Small intestine (tissue), 16 donors: ENCODE measurements at places on chromosomes 7 and 10. TPM values are rescaled to one million over a fixed set of nuclear protein-coding genes. Genes with fewer than 3 reads are reported as not detected.

DNA sequence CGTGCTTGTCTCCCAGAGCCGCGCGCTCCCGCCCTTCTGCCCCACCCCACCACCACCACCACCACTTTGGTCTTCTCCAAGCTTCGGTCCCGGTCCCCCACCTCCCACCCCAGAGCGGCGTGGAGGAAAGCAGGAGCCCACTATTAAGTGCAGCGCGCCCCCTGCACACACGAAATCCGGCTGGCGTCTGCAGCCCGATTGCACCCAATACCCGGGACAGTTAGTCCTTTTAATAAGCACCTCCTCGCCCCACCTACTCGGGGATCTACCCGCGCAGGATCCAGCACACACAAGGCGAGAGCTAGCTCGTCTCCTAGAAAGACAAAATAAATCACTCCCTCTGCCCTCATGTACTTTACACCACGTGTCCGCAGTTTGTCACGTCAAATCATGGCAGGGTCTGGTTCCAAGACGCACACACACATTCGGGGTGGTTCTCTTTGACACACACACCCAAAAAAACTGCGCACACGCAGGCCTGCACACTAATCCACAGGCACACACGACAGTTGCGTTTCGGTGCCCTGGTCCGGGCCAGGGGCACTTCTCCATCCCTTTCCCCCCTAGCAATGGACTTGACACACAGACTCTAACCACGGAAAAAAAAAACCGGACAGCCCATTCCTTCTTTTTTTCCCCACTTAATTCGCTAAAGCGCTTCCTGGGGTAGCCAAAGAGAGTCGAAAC, 1.6 kb downstream of the SFMBT2 start:
- no peak overlapping the region for H3K27ac ChIP-seq
- peaks cover 68% of the 10 kb centered on the region for H3K27me3 ChIP-seq
- peak; percentile 21 for DNase-seq
- H3K36me3 ChIP-seq, result no peaks in the 10 kb centered on the region
- H3K4me3 ChIP-seq, result peak overlapping the region; percentile 40

DNA sequence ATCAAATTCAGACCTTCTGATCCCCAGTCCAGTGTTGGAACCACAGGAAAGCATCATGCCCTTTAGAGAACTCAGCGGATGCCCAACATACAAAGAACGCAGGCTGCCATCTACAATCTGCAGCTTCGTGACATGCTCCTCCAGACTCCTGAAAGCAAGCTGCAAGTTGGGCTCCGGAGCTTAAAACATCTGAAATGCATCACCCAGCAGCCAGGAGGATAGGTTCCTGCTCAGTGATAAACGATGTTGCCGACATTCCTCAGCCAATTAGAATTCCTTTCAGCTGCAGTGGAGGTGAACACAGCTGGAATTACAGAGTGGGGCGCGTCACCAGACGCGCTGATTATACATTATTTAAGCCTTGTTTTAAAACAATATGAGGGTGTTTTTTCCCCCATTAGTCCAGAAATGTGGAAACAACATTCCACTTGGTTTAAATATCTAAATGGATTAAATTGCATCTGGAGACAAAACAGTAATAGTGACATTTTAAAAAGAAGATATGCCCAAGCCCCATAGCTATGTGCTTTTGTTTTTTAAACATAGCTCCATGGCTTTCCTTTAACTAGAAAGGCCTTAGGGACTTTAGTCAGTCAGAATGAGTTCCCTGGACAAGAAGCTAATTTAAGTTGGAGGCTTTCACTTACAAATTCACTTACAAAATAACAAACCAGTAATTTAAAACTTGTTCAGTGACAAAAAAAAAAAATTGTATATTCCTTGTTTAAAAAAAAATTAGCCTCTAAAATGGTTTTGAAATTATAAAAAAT, 6.3 kb downstream of the SMURF1 start:
- no peaks in the 10 kb centered on the region for H3K27me3 ChIP-seq
- peaks cover 1% of the 10 kb centered on the region for H3K36me3 ChIP-seq
- peak; percentile 32 for DNase-seq
- H3K4me1 ChIP-seq, result no peaks in the 10 kb centered on the region
- no peak overlapping the region for H3K4me3 ChIP-seq

GRCh38 chr7:73869011-73869798, 8.2 kb downstream of the TMEM270 start:
- no peak overlapping the region for H3K27ac ChIP-seq
- DNase-seq, result no peak
- H3K4me1 ChIP-seq, result peaks cover 28% of the 10 kb centered on the region
- H3K4me3 ChIP-seq, result no peak overlapping the region
- no peaks in the 10 kb centered on the region for H3K36me3 ChIP-seq
- no peaks in the 10 kb centered on the region for H3K27me3 ChIP-seq

- H3K36me3 ChIP-seq, result no peaks in the 10 kb centered on the region
- H3K27ac ChIP-seq, result no peak overlapping the region
- H3K27me3 ChIP-seq, result no peaks in the 10 kb centered on the region
- H3K4me3 ChIP-seq, result no peak overlapping the region
These were observed 223.9 kb upstream of the PPP2R2D start for GRCh38 chr10:131676800-131677421.

- H3K4me1 ChIP-seq, result peaks cover 51% of the 10 kb centered on the region
- H3K4me3 ChIP-seq, result no peak overlapping the region
- peaks cover 28% of the 10 kb centered on the region for H3K36me3 ChIP-seq
- H3K27ac ChIP-seq, result no peak overlapping the region
These were observed 11.4 kb downstream of the SH3PXD2A start for GRCh38 chr10:103843854-103844570.

DNA sequence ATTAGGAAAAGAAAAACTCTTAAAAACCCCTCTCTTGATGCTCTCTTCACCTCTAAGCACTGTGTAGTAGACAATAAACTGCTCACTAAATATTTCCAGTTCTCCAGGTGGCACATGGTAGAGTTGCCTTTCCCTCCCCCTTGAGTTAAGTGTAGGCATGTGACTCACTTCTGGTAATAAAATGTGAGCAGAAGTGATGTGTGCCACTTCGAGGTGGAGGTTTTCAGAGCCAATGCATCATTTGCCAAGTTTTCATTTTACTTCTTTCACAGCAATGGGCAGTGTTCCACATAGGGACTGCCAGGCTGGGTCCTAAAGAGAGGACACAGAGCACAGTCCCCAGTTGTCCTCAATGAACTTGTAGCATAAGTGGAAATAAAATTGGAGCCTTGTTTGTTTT, 131.6 kb upstream of the NPY start:
- no peak overlapping the region for H3K4me3 ChIP-seq
- no peaks in the 10 kb centered on the region for H3K4me1 ChIP-seq
- H3K36me3 ChIP-seq, result no peaks in the 10 kb centered on the region
- H3K27me3 ChIP-seq, result no peaks in the 10 kb centered on the region
- H3K27ac ChIP-seq, result peak overlapping the region; percentile 71

- peaks cover 5% of the 10 kb centered on the region for H3K4me1 ChIP-seq
- no peaks in the 10 kb centered on the region for H3K36me3 ChIP-seq
- peak; percentile 81 for DNase-seq
- no peak overlapping the region for H3K4me3 ChIP-seq
- peak overlapping the region; percentile 78 for H3K27ac ChIP-seq
These were observed 23.7 kb downstream of the FIGNL1 start for GRCh38 chr7:50426280-50427045.

DNA sequence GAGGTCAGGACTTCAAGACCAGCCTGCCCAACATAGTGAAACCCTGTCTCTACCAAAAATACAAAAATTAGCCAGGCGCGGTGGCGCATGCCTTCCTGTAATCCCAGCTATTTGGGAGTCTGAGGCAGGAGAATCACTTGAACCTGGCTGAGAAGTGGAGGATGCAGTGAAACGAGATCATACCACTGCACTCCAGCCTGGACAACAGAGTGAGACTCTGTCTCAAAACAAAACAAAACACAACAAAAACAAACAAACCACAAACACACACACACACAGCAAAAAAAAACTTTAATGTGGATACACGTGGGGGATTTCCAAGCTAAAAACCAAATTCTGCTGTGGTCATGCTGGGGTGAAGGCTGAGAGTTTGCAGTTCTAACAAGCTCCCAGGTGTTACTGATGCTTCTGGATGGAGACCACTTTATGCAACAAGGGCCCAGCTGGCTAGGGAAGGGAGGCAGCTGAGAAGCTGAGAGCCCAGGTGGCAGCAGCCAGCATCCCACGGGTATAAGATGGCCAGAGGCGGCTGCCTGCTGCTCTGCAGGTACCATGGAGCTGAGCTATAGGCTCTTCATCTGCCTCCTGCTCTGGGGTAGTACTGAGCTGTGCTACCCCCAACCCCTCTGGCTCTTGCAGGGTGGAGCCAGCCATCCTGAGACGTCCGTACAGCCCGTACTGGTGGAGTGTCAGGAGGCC, at the start of gene ZP3:
ZP3 (plus strand) TSS at position 538 of the 699 bp plus-strand sequence; CDS start at position 553, 15 bp downstream.
- no peak within 1 kb of the TSS for H3K27ac ChIP-seq
- no peaks in the 10 kb centered on the region for H3K36me3 ChIP-seq
- no peaks in the 10 kb centered on the region for H3K4me1 ChIP-seq
- no peak within 1 kb of the TSS for H3K4me3 ChIP-seq

Gene CRYGN
- not detected for polyA plus RNA-seq

GRCh38 chr7:151051108-151051507, 2.8 kb downstream of the ASIC3 start:
- no peaks in the 10 kb centered on the region for H3K4me1 ChIP-seq
- H3K27ac ChIP-seq, result no peak overlapping the region
- peak; percentile 49 for DNase-seq

- H3K4me1 ChIP-seq, result no peaks in the 10 kb centered on the region
- no peak overlapping the region for H3K4me3 ChIP-seq
- no peak overlapping the region for H3K27ac ChIP-seq
- no peaks in the 10 kb centered on the region for H3K27me3 ChIP-seq
- H3K36me3 ChIP-seq, result no peaks in the 10 kb centered on the region
These were observed 255.3 kb downstream of the DNAJB9 start for GRCh38 chr7:108824840-108825580.

Gene SLC18A3
- not detected for polyA plus RNA-seq

- no peaks in the 10 kb centered on the region for H3K36me3 ChIP-seq
- no peak for DNase-seq
- H3K27ac ChIP-seq, result no peak overlapping the region
- H3K27me3 ChIP-seq, result no peaks in the 10 kb centered on the region
These were observed 112.7 kb downstream of the CDH23 start for GRCh38 chr10:71509444-71509843.

GRCh38 chr7:96300502-96300901, 21.4 kb downstream of the SLC25A13 start:
- no peaks in the 10 kb centered on the region for H3K27me3 ChIP-seq
- H3K4me3 ChIP-seq, result no peak overlapping the region
- peaks cover 10% of the 10 kb centered on the region for H3K4me1 ChIP-seq
- no peaks in the 10 kb centered on the region for H3K36me3 ChIP-seq
- DNase-seq, result no peak
- no peak overlapping the region for H3K27ac ChIP-seq

DNA sequence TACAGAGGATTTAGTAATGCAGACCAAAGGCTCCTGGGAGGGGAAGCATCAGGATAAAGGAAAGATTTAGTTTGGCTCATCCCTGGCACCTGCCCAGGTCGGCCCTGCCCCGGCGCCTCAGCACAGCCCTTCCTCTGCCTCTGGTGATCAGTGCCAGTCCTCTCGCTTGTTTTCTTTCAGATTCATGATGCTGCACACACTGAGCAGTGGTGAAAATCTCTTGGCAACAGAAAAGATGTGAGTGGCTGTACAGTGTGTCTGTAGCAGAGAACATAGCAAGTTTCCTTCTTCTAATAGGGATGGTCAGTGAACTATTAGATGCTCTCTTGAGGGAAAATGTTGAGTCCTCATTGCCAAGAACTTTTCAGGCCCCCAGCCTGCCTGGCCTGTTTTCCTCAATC, 994.1 kb downstream of the KCNMA1 start:
- no peak for DNase-seq
- no peaks in the 10 kb centered on the region for H3K27me3 ChIP-seq
- H3K36me3 ChIP-seq, result no peaks in the 10 kb centered on the region
- no peak overlapping the region for H3K27ac ChIP-seq
- H3K4me3 ChIP-seq, result no peak overlapping the region
- H3K4me1 ChIP-seq, result no peaks in the 10 kb centered on the region

Gene TFEC
- 128 TPM for polyA plus RNA-seq

DNA sequence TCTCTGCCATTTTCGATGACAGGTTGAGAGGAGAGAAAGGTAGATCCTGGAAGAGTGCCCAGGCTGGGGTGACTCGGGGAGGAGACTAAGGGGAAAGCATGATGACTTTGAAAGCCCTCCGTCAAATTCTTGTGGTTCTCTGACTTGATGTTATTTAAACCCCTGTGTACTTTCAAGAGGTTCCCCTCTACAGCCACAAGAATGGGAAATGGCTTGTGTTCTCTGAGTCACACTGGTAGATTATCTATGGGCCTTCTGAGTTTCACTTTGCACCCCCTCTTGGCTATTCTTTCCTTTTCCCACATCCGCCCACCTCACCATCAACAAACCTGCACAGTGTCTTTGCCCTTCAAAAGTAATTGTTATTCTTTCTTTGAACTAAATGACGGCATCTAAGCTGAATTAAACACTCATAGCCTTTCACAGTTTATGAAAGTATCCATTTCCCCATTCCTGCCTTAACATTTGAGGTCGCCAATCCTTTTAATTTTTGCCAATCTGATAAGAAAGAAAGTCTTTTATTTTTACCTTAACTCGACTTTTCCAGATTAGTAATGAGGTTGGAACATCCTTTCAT, 24.1 kb downstream of the PRF1 start:
- H3K27me3 ChIP-seq, result no peaks in the 10 kb centered on the region
- peak; percentile 72 for DNase-seq
- peaks cover under 1% of the 10 kb centered on the region for H3K36me3 ChIP-seq
- no peak overlapping the region for H3K4me3 ChIP-seq
- H3K4me1 ChIP-seq, result no peaks in the 10 kb centered on the region
